GM12864 (cell line): ENCODE measurements at places on chromosomes 12 and 14.

DNA sequence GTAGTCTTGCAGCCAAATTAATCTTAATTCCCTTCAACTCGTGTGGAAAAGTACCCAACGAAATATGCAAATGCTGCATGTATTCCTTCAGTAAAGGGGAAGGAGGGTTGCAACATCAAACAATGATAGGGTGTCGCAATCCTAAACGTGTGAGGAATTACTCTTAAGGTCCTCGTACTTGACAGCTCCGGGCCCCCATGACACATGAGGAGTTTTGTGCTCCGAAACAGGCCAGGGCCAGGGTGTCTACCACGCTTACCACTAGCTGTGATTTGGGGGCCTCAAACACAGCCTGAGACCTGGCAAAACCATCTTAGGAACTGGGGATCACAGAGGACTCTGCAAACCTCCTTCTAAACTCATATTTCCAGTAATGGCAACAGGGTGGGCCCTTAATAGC lies 20.4 kb downstream of the FOS start:
- DNase-seq = no peak

GRCh38 chr14:59275668-59276067 lies 87.2 kb downstream of the DAAM1 start:
- peak; percentile 64 for DNase-seq

- DNase-seq = no peak
These were observed 1635.4 kb upstream of the FLRT2 start for GRCh38 chr14:83894568-83894967.

GRCh38 chr12:66516133-66516532 lies 162.7 kb downstream of the GRIP1 start:
- no peak for DNase-seq

DNA sequence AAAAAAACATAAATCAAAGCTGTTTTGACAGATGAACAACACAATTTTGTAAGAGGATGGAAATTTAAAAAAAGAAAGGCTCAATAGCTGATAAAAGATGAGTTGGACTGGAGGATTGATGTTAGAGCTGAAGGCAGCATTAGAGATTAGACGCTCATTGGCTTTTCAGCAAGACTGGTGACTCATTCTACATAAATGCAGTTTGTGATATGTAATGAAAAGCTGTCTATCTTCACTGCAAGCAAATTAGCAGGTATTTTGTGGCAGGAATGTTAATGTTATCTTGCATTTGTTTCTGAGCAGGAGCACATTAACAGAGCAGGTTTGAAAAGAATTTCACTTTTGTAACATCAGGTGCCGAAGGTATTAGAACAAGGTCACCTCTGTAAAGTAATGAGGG lies 442.7 kb upstream of the NOVA1 start:
- DNase-seq = no peak

DNA sequence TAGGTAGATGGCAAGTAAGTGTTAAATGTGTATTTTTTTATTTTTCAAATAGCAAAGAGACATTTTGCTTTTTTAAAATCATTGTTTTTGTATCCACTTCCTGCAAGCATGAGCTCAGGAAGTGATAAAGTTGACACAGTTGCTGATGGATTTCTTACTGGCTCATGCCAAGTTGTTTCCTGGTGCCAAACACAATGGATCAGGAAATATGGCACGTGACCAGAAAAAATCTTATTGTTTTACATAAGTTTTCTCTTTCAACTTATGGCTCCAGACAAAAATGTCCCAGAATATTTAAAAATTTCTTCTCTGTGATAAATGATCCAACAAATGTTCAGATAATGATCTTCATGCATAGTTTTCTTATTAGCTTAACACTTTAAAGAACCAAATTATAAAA lies 1279.1 kb upstream of the FLRT2 start:
- DNase-seq = no peak
